ENCODE measurements at places on chromosomes 1 and 21.

DNA sequence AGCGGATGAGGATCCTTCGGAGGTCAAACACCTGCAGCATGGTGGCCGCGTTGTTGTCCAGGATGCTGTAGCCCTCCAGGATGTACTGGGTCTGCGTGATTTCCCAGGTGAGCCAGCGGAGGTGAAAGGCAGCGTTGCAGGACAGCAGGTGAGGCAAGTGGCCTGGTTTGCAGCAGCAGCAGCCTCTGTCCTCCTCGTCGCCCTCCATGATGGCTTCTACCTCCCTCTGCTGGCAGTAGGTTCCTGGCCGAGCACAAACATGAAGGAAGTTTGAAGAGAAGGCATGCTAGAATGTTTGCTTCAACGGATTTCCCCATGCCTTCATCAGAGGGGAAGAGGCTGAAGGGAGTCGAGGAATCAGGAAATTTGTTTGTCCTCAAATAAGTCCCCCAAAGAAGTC, 74.7 kb downstream of the NTPCR start:
- no peak for DNase-seq

GRCh38 chr1:180231506-180231921, 1.4 kb downstream of the LHX4 start:
- DNase-seq: no peak

DNA sequence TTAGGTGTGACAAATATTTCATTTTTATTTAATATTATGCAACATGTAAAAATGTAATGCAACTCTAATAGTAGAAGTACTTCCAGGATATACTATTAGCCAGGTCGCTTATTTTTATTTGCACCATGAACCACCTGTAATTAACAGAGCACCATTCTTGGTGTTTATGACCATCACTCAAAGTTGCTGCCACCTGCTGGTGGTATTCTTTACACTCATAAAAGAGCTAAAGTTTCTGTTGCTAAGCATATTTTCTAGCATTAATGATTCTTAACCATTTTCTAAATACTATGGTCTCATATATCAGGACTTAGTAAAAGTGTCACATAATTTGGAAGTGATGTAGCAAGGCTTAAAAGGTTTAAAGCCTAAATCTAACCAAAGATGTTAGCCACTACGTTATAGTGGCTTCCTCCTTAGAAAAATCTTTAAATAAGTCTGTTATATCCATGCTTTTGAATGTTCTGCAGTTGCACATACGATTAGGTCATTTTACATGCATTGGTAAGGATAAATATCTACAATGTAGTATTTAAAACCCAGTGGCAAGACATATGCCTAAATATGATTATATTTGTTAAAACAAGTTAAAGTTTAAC, 244.5 kb downstream of the NEGR1 start:
- DNase-seq: no peak

DNA sequence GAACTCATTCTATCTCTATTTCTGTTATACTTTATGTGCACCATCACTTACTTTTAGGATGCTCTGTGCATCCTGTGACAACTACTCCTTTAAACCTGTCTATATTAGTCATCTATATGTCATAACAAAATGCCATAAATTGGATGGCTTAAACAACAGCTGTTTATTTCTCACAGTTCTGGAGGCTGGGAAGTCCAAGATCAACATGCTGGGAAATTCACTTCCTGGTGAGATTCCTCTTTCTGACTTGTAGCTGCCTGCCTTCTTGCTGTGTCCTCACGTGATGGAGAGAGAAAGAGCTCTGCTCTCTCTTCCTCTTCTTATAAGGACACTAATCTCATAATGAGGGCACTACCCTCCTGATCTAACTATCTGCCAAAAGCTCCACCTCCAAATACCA, 62.3 kb upstream of the RCOR3 start:
- no peak for DNase-seq

- no peak for DNase-seq
Measured at GRCh38 chr1:93678491-93678890, 3.1 kb downstream of the BCAR3 start.

DNA sequence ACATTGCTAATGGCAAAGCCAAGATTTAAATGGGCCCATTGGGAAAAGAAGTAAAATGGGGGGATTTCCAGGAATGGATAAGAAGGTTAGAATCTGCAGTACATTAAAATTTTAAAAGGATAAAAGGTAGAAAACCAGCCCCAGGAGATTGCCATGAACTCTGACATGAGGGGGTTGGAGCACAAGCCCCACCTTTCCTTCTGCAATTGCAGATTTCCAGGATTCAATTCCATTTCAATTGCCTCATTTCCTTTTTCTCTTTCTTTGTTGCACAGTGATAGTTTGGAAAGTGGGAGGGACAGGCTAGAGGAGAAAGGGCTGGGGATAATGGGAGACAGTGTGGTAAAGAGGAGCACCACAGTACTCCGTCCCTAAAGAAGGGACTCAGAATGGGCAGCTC, 238.5 kb upstream of the RAB4A start:
- DNase-seq: no peak

GRCh38 chr1:207959141-207959825, 48.4 kb upstream of the CD34 start:
- DNase-seq: no peak

- no peak for DNase-seq
Measured at GRCh38 chr1:200302921-200303290, 106.9 kb downstream of the ZNF281 start.

GRCh38 chr1:236948381-236948780, 55.9 kb downstream of the MT1HL1 start:
- DNase-seq: no peak
